ENCODE measurements at places on chromosomes 1 and 21.

GRCh38 chr1:206112600-206113301, 4.4 kb downstream of the AVPR1B start:
- DNase-seq, result no peak

DNA sequence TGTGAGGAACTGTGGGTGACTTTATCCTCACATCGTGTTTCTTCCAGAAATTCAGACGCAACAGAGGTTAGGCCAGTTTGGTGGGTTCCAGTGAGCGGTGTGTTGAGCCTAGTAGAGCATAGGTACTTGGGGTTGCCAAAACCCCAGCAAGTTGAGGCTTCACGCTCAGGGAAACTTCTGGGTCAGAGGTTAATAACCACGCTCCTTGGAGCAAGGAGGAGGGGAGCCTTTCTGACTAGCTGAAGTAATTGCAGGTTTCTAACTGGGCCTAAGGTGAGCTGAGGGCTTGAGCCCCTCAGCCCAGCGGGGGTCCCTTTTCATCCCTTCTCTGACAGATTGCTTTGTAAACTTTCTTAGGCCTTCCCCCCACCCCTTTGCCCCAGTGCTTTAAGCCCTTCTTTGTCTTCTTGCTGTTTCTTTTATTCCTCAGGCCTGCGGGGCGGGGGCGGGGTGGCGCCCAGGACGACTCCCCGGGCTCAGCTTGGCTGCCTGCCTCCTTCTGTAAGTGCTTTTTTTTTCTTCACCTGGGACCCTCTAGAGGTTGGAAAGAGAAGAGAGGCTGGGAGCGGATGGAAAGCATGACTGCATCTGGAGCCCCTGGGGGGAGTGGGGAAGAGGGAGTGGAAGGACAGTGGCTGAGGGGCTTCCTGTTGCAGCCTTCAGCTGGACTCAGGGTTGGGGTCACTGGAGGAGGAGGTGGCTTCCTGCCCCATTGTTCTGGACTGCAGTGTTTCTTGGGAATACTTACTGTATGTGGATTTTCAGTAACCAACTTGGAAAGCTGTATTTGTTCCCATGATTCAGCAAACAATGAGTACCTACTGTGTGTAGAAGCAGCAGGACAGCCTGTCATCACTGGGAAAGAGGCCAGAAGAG, 1.3 kb upstream of the ZNF436 start:
- DNase-seq, result no peak

- no peak for DNase-seq
Observed at GRCh38 chr1:39328095-39328494, 123.6 kb downstream of the MACF1 start.

DNA sequence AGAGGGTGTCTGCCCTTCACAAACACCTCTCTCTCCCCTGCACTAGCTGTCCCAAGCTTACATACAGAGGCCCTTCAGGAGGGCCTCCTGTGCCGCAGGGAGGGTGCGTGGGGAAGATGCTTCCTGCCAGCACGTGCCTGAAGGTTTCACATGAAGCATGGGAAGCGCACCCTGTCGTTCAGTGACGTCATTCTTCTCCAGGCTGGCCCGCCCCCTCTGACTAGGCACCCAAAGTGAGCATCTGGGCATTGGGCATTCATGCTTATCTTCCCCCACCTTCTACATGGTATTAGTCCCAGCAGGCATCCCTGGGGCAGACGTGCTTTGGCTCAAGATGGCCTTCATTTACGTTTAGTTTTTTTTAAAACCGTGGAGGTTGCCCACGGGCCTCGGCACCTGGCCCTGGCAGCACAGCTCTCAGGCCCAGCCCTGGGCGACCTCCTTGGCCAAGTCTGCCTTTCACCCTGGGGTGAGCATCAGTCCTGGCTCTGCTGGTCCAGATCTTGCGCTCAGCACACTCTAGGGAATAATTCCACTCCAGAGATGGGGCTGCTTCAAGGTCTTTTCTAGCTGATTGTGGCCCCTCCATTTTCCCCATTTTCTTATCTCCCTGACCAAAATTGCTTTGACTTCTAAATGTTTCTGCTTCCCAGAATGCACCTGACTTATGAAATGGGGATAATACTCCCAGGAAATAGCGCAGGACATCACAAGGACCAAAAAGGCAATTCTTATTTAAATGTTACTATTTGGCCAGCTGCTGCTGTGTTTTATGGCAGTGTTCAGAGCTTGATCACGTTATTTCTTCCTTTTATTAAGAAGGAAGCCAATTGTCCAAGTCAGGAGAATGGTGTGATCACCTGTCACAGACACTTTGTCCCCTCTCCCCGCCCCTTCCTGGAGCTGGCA, 6.1 kb downstream of the NPPA start:
- no peak for DNase-seq

- no peak for DNase-seq
Observed at GRCh38 chr1:225987491-225988316, 11.4 kb downstream of the SDE2 start.
